ENCODE measurements at places on chromosomes 4 and X.

DNA sequence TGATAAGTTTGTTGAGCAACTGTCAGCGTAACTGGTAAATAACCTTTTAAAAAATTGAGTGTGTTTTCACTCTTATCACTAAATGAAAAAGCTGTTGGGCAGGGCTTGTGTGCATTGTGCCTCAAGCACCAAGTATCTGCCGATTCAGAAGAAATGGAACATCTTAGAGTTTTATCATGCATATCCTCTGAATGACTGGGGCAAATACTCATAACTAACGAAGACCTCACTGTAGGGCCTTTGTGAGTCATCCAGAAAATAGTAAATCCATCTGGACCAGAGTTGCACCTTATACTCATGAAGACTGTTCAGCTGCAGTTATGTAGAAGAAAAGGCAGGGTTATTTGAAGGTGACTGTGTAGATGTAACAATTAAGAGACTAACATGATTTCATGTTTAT is 222.1 kb downstream of the CAMK2D start:
- DNase-seq: peak; percentile 10

DNA sequence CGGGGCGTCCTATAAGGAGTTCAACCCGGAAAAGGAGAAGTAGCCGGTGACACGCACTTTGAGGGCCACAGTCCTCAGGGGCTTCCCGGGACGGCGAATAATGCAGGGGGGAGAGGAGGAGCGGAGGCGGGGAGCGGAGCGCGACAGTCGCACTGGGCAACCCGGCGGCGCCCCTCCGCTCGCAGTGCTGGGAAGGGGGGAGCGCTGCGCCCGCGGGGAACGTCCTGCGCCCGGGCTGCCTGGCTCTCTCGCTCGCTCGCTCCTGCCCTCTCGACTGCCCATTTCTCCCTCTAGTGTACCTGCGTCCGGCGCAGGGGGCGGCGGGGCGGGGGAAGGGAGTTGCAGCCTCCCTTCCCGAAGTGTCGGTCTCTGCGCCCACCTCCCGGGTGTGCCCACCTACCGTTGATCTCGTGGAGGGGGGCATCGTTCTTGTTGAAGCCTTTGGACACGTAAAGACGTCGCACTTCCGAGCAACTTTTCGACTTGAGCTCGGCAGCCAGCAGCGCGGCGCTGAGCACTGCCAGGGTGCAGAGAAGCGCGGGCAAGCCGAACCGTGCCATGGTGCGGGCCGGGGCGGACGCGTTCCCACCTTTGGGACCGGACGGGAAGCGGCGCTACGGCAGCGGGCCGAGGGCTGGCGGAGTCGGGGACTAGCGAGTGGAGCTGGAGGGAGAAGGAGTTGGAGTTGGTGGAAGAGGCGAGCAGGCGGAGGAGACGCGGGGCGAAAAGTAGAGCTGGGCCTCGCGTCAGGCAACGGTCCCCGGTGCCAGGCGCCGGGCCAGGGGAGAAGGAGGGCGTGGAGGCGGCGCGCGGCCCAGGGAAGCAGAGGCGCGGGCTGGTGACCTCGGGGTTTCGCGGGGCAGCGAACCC is 648 bp downstream of the GPC4 start:
- no peak for DNase-seq

DNA sequence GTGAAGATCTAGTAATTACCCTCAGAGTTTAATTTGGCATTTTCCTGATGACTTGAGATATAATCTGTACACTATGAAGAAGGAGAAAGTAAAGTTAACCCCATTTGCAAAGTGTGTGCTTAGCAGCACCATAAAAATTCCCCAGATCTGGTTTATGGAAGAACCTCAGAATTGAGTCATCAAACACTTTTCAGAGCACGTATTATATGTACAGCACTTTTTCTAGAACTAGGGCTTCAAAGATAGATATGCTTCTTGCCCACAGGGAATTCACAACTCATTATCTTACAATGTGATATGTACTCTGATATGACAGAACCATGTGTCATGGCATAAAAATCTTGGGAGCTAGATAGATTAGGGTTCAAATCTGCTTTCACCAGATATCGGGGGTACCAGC is 150.9 kb downstream of the SLC10A7 start:
- no peak for DNase-seq

- DNase-seq: peak; percentile 45
These were observed 144.0 kb downstream of the SH3KBP1 start for GRCh38 chrX:19743386-19743785.

DNA sequence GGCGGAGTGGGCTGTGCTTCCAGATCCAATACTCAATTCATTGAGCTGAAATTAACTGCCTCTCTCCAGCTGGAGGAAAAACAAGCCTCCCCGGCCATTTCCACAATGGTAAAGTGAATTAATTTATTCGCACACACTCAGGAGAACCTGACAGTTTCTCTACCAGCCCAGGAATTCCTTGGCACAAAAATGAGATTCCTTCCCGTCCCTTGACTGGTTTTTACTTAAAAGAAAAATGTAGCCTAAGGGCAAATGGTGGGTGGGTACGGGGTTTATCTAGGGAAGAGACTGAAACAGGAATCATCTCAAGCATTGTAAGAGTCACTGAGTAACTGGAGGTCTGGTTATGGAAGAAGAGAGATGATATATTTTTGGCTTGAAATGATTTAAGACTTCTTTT is 102.7 kb downstream of the VCX3A start:
- no peak for DNase-seq

DNA sequence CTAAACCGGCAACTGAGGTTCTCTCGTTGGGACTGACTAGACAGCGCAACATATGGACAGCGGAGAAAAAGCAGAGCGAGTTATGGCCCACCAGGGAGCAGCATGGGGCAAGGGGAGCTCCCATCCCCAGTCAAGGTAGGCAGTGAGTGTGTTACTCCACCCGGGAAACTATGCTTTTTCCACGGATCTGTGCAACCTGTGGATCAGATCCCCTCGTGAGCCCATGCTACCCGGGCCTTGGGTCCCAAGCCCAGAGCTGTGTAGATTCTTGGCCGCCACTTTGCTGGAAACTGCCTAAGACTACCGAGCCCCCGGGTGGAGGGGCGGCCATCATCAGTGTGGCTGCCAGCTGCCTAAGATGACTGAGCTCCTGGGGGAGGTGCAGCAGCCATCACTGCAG is 140.9 kb downstream of the PAPSS1 start:
- no peak for DNase-seq

GRCh38 chr4:156547439-156547838 is 424.2 kb downstream of the PDGFC start:
- DNase-seq: no peak

- DNase-seq: peak; percentile 45
These were observed 20.3 kb downstream of the MEPE start for GRCh38 chr4:87853108-87853507.

DNA sequence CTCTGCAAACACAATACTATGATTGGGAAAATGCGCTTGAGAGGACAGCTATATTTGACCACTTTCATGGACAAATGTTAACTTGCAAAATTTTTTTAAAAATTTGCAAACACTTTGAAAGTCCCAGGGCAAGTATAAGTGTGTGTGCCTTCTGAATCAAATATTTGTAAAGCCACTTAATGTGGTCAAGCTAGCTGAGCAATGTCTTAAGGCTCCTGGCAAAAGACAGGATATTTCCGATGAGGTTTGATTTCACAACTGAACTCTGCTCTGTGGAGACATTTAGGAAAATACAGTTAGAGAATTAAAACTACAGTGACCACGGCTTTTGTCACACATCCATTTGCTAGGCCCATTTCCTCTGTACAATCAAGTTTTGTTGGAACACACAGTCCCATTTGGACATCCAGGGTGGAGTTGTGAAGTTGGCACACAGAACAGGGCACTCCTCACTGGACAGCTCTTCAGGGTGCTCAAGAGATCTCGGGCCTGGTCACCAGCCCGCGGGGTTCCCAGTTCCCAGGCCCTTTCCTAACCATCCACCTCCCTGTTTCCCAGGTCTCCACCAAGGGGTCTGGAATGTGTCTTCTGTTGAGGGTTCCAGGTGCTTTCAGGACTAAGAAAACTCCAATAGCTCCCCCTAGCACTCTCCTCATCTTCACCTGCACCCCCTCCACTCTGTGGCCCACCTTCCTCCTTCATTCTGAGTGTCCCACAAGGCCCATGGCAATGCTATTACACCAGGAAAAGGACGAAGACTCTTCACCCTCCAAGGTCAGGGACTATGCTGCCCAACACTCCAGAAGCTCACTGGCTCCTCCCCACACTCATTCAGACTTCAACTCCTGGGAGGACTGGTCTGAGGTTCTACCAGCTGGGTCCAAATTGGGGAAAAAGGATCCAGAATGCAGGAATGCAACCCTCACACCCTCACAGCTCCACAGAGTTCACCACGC is 41.9 kb downstream of the XAGE2 start:
- no peak for DNase-seq

GRCh38 chr4:136002316-136002715 is 1530.0 kb downstream of the PCDH18 start:
- no peak for DNase-seq

GRCh38 chr4:176729489-176729888 is 63.2 kb downstream of the VEGFC start:
- DNase-seq: no peak

- DNase-seq: no peak
These were observed 62.4 kb upstream of the WDFY3 start for GRCh38 chr4:85028910-85029309.

All from GM13977 (cell line).